BJ (cell line): ENCODE measurements at places on chromosomes 16 and 17. TPM values are rescaled to one million over a fixed set of nuclear protein-coding genes. Genes with fewer than 3 reads are reported as not detected.

SLC5A2 gene
- polyA plus RNA-seq, result not detected in 2 replicates

COQ9 gene
- polyA plus RNA-seq, result 62.7 and 69.5 TPM in 2 replicates

- no peak for DNase-seq
Observed at GRCh38 chr17:41394254-41394996, 3.0 kb downstream of the KRT31 start.

GRCh38 chr16:88393571-88393970 is 10.8 kb downstream of the ZNF469 start:
- no peak for DNase-seq

DNA sequence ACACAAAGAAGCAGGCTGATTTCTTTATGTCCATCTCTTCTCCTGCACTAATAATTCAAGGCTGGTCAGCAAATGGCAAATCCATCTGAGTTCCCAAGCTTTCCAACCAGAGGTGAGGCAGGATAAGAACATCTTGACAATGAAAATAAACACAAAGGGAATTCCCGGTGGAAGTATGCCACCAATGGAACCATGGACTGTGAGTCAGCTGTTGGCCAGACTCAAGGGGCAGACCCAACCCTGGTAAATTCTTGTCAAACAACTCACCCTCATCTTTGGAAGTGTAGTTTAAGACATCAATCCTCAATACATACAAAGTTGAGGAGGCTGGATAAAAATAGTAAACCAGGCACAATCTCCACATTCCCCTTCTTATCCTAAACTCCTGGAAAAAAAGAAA is 74.3 kb upstream of the CES5A start:
- DNase-seq, result no peak

DNA sequence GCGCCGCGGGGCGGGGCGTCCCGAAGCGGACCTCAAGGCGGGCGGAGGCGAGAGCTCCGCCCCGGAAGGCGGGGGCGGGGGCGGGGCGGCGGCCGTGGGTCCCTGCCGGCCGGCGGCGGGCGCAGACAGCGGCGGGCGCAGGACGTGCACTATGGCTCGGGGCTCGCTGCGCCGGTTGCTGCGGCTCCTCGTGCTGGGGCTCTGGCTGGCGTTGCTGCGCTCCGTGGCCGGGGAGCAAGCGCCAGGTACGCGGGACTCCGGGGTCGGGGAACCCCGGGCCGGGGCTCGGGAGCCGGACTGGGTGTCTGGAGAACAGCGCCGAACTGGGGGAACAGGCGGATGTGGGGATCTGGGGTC is at the start of gene TNFRSF12A:
Gene TNFRSF12A, plus strand, starts transcription at position 122 of the 357 bp plus-strand sequence. Its CDS starts 30 bp downstream, at position 152.
- no peak for DNase-seq

C17orf50 gene
- polyA plus RNA-seq, result not detected in 2 replicates

- DNase-seq, result no peak
Observed at GRCh38 chr17:49777563-49777962, 10.9 kb upstream of the KAT7 start.

C16orf86 gene
- 0.87 and 1.5 TPM in 2 replicates for polyA plus RNA-seq

IGSF6 gene
- polyA plus RNA-seq, result not detected in 2 replicates

DNA sequence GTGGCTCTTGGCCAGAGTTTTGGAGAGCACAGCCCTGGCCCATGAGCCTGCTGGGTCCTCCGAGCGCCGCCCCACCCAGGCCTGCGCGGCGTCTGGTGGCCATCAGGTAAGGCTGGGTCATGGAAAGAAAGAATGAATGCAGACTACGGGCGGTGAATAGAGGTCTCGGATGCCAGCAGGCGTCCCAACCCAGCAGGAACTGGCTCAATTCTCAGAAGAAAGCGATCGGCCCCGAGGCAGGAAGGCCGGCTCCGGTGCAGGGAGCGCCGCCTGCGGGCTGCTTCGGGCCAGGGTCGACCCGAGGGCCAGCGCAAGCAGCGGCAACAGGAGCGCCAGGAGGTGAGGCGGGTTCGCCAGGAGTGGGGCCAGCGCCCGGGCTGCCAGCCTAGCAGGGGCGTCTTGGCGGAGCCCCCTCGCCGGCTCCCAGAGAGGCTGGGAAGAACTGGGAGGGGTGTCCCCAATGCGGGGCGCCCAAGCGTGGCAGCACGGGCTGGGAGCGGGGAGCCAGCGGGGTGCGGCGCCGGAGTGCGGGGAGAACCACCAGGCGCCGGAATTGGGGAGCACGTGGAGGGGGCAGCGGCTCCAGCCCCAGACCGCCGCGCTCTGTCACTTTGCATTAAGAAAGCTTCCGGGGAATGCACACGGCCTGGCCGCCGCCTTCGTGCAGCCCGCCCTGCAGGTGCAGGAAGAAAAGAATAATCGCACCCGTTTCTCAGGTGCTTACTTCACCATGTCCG is 7.1 kb upstream of the TMC5 start:
- no peak for DNase-seq

KCNJ2 gene
- polyA plus RNA-seq, result 1.2 and 2.1 TPM in 2 replicates

LRRC36 gene
- polyA plus RNA-seq, result 0.06 TPM in 1 of 2 replicates, not detected in the other

DNA sequence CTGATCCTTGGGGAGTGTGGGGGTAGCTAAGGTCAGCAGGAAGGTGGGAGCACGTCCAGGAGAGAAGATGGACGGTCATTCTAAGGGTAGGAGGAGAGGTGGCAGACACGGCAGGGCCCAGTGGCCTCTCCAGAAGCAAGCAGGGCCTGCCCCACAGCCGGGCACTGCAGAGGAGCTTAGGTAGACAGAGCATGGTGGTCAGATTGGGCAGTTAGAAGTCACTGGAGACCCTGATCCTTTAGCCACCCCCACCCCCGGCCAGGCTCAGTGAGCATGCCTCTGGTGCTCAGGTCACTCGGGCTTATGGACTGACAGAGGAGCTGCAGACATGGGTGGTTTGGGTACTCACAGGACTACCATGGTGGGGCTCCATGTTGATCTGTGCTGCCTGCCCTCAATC is 26.3 kb downstream of the NLRP1 start:
- no peak for DNase-seq

- peak; percentile 41 for DNase-seq
Observed at GRCh38 chr17:16987830-16988601, 16.1 kb upstream of the TNFRSF13B start.

GRCh38 chr17:55996826-55997225 is 156.4 kb upstream of the ANKFN1 start:
- no peak for DNase-seq

GPR139 gene
- not detected in 2 replicates for polyA plus RNA-seq

GRCh38 chr16:86365513-86366273 is 144.6 kb upstream of the FOXF1 start:
- DNase-seq, result no peak

GRCh38 chr17:79795795-79796443 is 958 bp downstream of the CBX8 start:
- no peak for DNase-seq

DNA sequence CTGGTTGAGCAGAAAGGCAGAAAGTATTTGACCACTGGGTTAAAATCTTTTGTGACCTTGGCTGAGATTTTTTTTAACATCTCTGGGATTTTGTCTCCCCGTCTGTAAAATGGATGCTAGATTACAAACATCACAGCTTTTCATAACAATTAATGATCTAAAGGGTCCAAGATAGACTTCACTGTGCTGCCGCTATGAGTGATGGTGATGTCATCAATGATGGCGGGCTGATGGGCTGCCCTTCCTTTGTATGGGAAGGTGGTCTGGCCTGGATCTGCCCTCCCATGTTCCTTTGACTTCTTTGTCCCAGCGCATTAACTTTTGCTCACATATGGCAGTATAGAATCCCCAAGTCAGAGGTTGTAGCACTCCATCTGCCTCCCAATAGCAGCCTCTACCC is 116.7 kb downstream of the IRX5 start:
- no peak for DNase-seq

RAMP2 gene
- polyA plus RNA-seq, result 1.7 and 2.8 TPM in 2 replicates

CCL14 gene
- polyA plus RNA-seq, result not detected in 2 replicates

- no peak for DNase-seq
Observed at GRCh38 chr17:60106340-60107059, 27.8 kb upstream of the HEATR6 start.

AGRP gene
- not detected in 2 replicates for polyA plus RNA-seq

DNA sequence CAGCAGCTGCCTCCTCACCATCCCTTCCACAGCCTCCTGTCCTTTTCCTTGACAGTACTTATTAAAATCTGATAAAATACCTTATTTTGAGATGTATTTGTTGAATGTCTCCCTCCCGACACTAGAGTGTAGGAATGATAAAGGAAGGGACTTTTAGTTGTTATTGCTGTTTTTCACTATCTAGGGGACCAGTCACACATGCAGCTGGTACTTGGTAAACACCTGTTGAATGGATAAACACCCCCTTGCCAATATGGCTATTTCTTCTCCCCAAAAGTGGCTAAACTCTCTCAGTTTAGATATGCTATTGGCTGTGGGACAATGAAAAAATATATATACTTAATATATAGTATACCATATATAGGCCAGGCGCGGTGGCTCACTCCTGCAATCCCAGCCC is 96.7 kb downstream of the STX8 start:
- no peak for DNase-seq

TNRC6A gene
- polyA plus RNA-seq, result 44.8 and 49.6 TPM in 2 replicates

DNA sequence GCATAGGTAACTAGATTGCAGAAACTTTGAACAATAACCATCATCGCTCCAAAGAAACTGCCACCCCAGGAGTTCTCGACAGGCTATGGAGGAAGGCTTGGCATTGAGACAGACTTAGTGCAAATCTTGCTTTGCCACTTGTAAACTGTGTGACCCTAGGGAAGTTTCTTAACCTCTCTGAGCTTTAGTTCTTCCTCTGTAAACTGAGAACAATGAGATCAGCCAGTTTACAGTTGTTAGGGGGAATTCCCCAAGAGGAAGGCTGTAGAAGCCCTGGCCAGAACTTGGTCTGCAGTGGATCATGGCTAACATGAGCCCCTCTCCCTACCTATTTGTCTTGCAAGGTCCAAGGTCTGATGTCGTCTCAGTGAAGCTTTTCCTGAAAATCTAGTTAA is 78.9 kb downstream of the NT5M start:
- DNase-seq, result no peak

PABPN1L gene
- not detected in 2 replicates for polyA plus RNA-seq

DNA sequence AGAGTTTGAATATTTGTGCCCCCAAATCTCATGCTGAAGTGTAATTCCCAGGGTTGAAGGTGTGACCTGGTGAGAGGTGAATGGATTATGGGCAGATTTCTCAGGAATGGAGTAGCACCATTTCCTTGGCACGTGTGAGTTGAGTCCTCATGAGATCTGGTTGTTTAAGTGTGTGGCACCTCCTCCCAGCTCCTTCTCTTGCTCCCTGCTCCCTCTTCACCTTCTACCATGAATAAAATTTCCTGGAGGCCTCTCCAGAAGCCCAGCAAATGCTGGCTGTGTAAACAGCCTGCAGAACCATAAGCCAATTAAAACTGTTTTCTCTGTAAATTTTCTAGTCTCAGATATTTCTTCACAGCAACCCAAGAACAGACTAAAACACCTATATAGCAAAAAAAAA is 12.6 kb upstream of the APOH start:
- DNase-seq, result no peak
